Activated CD4-positive, alpha-beta T cell treated with anti-CD3 and anti-CD28 coated beads, Interleukin-10, Interleukin-2, amounts not matched to agents 100 ng/mL and 50 ng/mL, durations not matched to agents 16 hours and 8 hours (primary cell): ENCODE measurements at places on chromosomes 7 and 10.

DNA sequence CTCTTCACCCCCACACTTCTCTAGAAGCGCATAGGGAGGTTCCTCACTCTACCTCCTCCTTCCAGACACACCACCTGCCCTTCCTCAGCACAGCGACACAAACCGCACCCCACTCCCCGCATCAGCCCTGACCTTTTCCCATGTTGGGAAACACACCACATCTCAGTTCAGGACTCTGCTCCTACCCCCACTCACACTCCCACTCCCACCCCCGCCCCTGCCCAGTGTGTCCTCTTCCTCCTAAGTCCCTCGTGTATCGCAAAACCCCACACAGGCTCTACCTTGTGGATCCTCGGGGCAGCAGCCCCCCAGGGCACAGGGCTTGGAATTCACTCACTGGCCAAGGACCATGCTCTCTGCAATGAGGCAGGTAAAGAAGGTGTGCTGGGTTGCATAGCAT, 4.2 kb upstream of the AOC1 start:
- DNase-seq: no peak

- DNase-seq: no peak
These were observed 149.4 kb downstream of the USP6NL start for GRCh38 chr10:11462071-11462470.

DNA sequence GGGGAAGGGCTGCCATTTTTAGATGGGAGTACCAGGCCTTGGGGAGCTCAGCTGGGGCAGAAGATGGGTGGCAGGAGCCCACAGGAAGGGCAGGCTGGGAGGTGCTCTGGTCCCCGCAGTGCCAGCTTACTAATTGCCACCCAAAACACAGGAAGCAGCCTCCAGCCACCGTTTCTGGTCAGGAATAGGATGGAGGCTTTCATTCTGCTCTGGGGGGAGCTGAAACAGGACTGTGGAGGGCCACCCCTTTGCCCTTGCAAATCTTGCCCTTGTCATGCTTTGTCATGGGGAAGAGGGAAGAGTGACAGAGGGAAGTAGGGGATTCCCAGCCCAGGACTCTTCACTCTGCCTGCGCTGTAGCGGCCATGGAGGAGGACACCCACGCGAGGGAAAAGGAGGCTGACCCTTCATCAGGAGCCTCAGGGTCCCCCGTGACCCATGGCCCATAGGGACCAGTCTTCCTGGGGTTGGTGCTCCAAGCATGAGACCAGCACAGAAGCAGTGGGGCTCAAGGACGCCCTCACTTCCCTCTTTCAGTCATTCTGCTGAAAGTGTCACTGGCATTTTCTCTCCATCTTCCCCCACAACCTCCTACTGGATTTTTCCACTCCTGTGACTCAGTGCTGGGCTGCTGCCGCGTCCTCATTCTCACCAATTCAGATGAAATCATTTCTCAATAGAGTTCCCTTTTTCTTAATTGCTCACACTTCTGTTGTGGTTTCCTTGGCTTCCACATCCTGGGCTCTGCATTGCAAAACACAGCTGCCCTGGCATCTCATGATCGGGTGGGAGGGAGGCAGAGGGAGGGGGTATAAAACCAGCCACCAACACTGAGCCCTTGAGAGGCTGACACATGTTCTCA, 61.9 kb downstream of the MKI67 start:
- peak; percentile 92 for DNase-seq

- no peak for DNase-seq
These were observed 3.9 kb downstream of the HMX3 start for GRCh38 chr10:123139521-123140163.
